ENCODE measurements at places on chromosomes 3 and 15.

DNA sequence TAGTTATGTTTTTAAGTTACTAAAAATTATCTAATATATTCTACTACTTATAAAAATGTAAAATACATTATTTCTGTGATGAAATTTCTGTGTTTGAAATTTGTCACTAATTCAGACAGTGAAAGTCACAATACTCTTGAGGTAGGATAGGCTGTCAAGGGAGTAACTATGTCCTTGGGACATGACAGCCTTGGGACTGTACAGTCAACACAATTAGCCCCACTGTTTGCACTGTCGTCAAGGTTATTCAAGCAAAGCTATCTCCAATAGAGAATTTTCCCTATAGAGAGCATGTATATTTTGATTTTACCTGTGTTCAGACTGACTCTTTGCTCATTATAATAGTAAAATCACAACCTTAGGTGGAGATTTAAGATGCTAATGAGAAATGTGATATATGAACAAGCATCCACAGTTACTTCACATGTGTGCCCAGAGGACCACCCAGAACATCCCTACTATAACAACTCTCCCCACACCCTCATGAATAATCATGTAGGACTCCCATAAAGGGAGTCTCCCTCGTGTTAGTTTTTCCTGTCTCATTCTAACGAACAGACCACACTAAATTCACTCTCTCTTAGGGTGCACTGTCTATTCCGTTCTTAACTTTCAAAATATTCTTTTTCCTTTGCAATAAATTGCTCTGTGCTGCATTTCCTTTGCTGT, 1476.3 kb upstream of the CADM2 start:
- no peak for DNase-seq

- DNase-seq: no peak
These were observed 66.2 kb downstream of the TAFA4 start for GRCh38 chr3:68866157-68866556.

DNA sequence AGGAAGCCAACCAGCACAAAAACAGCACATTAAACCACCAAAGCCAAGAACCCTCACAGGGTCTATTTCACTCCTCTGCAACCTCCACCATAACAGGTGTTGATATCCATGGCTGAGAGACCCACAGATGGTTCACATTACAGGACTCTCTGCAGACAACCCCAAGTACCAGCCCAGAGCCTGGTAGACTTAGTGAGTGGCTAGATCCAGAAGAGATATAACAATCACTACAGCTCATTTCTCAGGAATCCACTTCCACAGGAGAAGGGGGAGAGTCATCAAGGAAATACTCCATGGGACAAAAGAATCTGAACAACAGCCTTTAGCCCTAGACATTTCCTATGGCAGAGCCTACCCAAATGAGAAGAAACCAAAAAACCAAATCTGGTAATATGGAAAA, 168.1 kb upstream of the CD96 start:
- DNase-seq: no peak

GRCh38 chr3:55766753-55767152, 279.6 kb upstream of the WNT5A start:
- no peak for DNase-seq

DNA sequence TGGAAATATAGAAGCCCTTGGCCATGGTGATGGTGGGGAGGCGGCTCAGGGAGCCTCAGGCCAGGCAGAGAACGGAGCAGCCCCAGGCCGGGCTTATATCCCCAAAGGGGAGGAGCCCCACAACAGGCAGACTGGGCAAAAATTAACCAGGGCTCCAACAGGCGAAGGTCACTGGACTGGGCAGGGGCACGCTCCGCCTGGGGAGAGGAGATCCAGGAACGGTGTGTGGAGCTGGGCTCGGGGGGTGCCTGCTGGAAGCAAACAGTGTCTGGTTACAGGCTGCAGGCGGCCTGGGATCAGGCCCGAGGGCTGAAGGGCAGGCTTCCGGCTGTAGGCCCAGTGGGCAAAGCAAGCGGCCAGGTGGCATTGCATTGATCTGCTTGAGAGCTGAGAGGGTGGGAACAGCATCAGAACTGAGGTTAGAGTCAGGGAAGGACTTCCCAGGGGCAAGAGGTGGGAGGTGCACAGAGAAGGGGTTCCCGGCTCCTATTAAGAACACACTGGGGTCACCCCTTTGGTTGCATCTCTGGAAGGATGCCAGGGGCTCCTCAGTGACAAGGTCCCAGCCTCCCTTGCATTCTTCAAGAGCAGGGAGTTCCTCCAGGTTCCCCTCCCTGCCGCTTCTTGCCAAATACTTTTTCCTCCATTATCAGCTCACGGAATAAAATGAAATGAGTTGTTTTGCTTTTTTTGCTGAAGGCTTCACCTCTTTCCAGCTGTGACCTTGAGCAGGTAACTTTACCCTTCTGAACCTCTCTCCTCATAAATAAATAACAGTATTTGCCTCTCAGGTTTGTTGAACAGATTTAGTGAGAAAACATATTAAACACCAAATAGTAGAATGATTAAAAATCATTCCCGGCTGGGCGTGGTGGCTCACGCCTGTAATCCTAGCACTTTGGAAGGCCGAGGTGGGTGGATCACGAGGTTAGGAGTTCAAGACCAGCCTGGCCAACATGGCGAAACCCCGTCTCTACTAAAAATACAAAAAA, 7.8 kb downstream of the ANPEP start:
- DNase-seq: no peak

DNA sequence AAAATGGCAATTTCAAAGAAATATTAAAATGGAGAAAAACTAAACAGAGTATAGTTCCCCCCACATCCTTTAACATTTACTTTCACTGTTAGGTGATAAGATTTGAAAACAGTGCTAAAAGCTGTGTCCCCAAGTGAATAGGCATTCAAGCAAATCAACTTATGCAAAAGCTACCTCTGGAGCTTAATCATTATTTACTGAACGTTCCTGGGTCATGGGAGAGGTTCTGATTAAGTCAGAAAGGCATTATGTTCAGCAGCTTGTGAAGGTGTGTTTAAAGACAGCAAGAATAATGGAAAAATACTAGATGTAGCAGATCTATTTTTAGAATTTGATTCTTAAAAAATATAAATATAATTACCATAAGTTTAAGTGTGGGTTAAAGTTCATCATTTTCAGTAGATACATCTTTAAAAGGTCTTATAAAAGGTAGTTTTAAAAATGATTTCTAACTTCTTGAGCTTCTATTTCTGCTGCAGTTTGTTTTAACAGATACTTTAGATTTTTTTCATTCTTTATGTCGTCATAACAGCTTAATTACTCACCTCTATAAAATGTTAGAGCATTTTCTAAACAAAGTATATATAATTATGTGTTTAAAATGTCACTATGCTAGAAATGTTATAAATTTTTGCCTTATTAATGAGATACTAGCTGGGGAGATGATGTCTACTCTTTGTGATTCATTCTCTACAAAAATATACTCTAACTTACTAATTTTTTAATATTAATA, 127.9 kb downstream of the MITF start:
- no peak for DNase-seq

GRCh38 chr15:79474252-79474651, 42.1 kb downstream of the MINAR1 start:
- no peak for DNase-seq

- DNase-seq: no peak
These were observed 641.9 kb downstream of the OTOL1 start for GRCh38 chr3:162138509-162138908.

DNA sequence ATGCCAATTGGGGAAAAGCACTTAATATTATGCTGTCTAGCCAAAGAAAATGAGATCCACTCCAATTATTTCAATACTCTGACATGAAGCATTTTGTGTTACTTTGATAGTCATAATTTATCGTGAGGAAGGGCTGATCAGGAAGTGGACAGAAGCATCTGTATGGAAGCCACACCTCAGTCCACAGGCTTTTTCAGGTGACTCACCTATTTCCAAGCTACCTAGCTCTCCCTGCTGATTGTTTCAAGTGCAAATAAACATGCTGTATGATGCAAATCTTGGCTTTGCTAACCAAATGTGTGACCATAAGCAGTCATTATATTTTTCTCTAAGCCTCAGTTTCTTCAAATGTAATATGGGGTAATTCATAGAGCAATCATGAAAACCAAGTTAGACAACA, 30.8 kb upstream of the CPB1 start:
- no peak for DNase-seq

GRCh38 chr3:56880720-56881575, 79.2 kb upstream of the ARHGEF3 start:
- no peak for DNase-seq

DNA sequence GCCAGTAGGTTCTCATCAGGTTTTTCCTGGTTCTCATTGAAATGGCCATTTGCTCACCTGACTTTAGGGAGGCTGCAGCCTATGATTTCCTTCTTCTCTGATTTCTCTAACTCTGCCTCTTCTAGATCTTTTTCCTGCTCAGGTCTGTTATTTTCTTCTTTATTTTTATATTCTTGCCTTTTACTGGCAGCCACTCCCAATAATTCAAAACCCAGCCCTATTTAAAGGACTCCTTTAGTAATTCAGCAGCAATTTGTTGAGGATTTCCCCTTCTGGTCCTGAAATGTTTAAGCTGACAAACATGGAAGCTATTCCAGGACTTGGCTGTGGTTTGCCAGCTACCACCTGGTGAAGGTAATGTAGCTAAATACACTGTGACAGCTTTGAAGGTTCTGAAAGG, 201.5 kb downstream of the ZMAT3 start:
- no peak for DNase-seq

DNA sequence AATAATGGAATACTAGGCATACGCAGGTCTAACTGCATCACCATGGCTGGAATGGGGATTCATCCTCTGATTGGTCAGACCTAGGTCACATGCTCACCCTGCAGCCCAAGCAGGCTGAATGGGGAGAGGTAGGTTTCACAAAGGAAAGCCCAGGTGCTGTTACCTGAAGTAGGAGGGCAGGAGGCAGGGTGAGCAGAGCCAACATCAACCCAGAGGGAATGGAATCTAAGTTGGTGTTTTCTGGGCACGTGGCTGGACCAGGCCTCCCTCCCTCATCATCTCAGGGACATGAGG, 6.7 kb upstream of the H1-8 start:
- no peak for DNase-seq

DNA sequence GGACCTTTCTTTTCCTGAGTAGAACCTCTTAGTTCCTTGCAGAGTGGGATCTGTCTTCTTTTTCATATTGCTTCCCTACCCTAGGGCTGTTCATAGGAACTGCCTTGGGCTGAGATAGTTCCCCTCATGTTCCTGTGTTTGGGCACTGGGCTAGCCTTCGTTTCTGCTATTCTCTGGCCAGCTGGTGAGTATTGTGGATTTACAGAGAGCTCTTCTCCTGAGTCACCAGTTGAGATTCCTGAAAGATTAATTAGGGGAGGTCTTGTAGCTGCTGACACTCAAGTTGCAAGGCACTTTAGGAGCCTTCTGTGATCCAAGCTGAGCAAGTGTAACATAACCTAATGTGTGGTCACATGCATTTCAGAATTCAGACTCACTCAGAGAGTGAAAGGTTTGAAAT, 30.7 kb downstream of the CHD2 start:
- DNase-seq: no peak

DNA sequence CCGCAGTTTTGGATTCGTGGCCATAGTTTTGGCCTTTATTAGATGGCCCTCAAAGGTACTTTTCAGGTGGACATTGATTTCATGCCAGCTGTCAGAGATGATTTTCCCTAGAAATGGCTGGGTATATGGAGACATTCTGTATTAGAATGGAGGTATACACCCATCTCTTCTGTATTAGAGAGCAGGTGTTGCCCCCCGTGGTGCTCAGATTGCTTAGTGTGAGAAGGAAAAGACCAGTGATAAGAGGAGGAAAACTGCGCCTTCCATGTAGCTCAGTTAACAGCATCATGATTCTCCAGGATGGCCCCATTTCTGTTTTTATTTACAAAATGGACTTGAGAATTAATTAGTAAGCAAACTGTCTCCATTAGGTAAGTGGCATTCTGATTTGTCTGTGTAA, 145.9 kb downstream of the IGF1R start:
- no peak for DNase-seq

GRCh38 chr3:66497288-66497984, 3.4 kb downstream of the LRIG1 start:
- no peak for DNase-seq

DNA sequence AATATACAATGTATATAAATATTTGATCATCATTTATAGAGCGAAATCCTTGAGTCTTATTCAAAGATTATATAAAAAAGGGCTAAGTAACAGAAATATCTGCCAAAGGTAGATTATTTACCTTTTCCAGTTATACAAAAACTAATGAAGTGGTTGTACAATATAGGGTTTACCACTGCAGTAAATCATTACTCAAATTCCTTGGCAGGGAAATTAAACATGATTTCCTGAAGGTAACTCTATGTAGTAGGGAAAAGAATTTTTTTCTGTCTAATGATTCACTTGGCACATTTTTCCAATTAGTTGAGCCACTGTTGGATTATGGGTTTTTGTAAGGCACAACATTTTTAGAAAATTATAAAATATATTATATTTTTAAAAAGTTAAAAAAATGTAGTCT, 129.6 kb downstream of the NR2F2 start:
- DNase-seq: no peak

- DNase-seq: no peak
These were observed 279.0 kb downstream of the LPP start for GRCh38 chr3:188432802-188433520.

DNA sequence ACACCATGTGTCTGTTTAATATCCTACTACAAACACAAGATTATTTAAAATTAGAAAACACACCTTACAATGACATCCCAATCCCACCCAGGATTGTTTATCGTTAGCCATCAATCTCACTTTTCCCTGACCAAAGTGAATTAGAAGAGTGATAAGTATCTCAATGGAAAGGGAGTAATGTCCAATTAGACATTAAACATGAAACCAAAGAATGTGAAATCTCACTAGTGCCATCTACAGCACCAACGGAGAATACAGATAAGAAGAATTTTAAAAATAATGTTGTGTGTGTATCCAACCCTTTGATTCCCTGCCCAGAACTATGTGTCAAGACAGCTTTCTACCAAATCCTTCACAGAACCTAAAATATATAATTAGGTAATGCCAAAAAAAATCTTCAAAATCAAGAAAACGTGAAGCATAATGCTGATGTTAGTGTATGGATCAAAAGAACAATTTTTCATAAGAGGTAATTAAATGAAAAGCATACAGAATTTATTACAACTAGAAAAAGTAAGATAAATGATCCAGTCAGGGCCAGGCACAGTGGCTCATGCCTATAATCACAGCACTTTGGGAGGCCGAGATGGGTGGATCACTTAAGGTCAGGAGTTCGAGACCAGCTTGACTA, 64.2 kb downstream of the SCAPER start:
- DNase-seq: no peak

DNA sequence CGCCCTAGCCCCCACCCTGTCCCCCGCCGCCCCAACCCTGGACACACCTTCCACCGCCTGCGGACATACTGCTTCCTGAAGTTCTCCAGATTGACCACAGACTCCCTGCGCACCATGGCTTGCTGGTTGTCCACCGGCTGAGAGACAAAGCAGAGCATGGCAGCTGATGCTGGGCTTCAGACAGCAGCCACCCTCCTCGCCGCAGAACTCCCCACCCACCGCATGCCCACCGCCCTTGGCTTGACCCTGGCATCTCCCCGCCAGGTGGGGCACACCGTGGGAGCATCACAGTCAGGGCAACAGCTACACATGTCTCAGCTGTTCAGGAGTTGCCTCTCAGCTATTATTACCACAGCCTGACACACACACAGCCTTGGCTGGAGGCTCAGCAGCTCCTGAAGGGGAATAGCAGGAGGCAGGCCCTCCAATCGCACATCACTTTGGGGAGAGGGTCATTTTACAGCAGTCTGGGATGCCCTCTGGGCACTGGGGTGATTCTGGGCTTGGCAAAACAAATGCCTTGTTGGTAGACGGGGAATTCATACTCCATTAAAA, 78.4 kb upstream of the HERC1 start:
- no peak for DNase-seq

Measured in activated CD4-positive, alpha-beta T cell treated with anti-CD3 and anti-CD28 coated beads for 4 hours (primary cell).